ENCODE measurements at places on chromosomes 6 and 20. TPM values are rescaled to one million over a fixed set of nuclear protein-coding genes. Genes with fewer than 3 reads are reported as not detected.

The FHL5 gene
- total RNA-seq, result 0.23 TPM

The TGM3 gene
- 0.25 TPM for total RNA-seq

DNA sequence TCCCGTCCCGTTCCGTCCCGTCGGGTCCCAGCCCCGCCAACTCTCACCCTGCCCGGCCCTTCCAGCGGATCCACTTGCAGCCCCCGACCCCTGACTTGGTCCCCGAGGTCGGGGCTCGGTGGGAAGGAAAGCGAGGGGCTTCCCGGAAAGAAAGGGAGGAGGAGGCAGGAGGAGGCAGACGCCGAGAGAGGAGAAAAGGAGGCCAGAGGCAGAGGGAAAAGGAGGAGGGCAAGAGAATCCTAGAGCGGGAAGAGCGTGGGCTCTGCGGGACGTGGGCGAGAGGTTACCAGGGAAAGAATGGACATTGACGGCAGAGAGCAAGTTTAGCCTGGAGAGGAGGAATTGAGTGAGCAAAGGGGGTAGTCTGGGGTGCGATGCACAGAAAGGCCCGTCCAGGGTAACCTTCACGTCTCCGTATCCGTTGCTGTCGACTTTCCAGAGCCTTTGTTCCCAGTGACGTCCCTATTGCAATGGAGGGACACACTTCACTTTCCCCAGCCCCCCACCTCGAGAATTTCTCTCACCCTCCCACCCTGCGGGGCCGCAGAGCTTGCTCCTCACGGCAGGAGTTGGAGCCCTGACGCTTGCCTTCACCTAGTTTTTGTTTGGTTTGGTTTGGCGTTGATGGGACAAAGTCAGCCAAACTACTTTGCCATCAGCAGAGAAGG, 477 bp upstream of the MOXD1 start:
- no peak for DNase-seq

GRCh38 chr20:584971-585301, 25.2 kb downstream of the TCF15 start:
- DNase-seq, result no peak

All from left lobe of liver (tissue), 2 donors.